ENCODE measurements at places on chromosomes 12 and 14.

DNA sequence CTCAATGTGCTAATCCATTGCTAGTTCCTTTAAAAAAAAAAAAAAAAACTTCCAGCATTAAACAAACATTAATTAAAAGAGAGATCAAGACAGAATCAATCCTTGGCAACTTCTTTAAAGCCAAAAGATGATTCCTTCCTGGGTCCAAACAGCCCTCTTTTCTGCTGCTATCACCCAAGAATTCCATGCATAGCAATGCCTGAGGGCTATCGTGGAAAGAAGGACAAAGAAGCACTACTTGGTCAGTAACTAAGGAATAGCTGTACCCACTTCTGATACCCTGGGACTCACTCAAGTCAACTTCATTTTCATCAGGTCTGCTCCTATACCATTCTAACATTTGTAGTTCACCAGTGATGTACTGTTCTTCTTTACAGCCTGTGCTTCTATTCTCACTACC is 51.8 kb downstream of the SLC38A2 start:
- DNase-seq: no peak

DNA sequence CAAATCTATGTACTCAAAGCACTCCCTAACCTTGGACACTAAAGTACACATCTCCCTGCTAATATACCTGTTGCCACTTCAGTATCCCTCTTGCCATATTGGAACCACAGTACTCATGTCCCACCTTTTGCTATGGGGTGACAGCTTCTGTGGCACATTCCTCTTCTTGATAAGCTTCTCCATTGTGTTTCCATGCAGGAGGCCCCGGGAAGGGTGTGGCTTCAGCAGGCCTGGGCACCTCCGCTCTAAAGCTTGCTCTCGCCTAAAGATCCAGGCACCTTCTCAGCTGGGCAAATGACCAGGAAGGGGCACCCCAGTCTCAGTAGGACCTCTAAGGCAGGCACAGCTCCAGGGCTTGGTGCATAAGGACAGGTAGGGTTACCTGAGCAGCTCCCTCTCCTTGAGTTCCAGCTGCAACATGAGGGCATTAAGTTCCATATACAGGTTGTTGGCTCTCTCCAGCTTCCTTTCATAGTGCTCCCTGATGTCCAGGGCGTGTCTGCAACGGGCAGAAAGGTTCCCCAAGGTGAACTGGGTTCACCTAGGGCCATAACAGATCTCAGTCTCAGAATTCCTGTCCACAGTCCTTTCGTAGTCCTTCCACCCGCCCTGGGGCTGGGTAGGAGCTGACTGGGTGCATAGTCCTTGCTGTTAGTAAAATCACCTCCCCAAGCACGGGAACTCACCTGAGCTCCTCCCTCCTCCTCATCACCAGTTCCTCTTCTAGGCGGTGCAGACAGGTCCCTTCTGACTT is 15.9 kb downstream of the MAP3K12 start:
- DNase-seq: no peak

GRCh38 chr14:40445020-40445419 is 1012.8 kb upstream of the FBXO33 start:
- DNase-seq: no peak

GRCh38 chr12:26843311-26843710 is 10.3 kb upstream of the ITPR2 start:
- DNase-seq: no peak

DNA sequence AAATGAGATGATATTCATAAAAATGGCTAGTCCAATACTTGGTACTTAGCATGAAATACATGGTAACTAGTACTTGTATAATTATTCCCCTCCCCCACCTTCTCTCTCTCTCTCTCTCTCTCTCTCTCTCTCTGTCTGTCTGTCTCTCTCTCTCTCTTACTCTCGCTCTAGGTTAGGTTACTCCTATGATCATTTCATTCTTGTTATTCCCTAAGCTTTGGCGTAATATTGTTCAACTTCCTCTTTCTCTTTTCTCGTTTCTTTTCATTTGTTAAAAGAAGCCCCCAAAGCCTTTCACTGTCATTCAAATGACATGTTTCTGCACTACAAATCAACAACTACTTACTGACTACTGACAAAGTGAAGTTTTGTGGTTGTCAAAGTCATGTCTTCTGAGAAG is 89.8 kb downstream of the GRIP1 start:
- no peak for DNase-seq

- no peak for DNase-seq
Observed at GRCh38 chr14:93780813-93781400, 7.4 kb downstream of the PRIMA1 start.

DNA sequence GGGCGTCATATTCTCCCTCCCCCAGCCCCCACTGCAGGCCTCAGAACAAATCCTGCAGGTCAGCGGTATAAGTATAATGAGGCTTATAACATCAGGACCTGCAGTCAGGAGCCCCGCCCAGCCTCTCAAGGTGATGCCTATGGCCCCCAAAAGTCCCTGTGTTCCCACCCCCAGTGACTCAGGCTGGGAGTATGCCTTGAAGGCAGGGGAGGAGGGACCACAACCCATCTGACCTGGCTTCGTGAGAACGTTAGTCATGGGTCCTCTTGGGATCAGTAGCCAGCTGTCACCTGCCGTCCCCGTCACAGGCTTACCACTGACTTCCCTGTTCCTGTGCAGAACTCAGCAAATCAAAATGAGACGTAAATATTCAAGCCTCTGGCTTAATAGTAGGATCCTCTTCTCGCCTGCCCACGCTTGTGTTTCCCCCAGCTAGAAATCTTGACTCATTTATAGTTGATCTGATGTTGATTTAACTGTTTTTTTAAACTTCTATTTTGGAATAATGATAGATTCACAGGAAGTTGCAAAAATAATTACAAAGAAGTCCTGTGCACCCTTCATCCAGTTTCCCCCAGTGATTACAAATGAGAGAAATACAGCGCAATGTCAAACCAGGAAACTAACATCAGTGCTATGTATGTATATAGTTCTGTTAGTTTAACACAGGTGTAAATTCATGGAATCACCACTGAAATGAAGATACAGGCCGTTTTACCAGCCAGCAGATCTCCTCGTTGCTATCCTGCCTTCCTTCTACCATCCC is 107.5 kb downstream of the ADGRD1 start:
- DNase-seq: no peak

DNA sequence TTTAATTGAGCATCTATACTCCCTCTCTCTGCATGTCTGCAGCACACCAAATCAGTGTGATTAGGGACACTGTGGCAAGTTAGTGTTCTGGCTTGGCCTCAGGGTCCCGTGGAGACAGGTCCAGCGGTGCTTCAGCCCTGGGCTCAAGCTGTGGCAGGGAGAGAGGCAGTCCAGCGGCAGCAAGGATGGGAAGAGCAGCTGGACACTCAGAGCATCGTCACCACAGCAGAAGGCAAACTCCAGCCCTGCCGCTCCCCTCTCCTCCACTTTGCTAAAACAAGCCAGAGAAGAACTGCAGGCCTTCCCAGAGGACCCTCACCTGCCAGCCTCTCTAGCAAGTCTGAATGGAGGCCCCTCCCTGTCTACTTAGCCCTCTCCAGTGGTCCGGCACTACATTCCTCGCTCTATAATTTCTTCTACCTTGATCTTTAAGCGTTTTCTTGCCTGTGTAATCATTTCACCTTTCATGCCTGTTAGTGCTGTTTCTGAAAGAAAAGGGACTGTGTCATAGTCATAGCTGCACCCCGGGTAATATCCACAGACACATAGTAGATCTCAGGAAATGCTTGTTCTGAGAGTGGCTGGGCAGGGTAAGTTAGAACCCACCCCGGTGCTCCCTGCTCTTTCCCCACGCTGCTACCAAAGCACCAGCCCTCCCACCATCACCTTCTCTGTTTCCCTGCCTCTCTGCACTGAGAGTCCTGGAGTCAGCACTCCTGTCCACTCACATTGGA is 22.1 kb downstream of the ZFP36L1 start:
- DNase-seq: no peak

DNA sequence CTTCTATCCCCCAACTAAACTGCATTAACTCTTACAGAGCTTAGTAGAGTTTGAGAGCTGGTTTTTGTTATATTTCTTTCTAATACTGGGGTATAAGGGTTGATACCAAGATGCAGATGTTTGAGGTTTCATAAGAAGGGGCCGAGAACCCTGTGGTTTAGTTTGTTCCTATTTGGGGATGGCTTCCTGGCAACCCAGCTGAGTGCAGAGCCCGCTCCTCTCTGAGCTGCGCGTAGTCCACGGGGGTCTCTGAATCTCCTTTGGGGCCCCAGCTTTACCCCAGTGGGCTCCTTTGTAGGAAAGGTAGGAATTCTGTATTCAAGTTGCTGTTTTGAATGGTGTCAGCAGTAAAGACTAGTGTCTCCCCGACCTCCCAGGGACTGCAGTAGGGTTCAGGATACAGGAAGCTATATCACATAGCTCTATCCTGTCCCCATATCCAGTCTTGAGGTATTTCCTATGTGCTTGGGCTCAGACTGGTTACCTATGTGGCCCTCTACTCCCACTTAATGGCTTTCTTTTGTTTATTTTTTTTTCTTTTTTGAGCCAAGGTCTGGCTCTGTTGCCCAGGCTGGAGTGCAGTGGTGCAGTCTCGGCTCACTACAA is 25.4 kb downstream of the PLXNC1 start:
- no peak for DNase-seq

DNA sequence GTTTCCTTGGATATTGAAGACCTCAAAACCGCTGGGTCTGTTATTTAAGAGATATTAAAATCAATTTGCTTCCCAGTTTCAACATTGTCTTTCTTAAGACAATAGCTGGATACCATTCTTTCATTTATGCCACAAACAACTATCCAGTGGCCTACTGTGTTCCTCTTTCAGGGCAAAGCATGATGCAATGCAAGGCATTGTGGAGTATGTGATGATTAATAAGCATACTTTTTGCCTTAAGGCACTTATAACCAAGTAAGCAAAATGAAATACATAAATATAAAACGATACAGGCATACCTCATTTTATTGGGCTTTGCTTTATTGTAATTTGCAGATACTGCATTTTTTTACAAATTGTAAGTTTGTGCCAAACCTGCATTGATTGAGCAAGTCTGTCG is 45.5 kb downstream of the SCN8A start:
- DNase-seq: no peak

- no peak for DNase-seq
Observed at GRCh38 chr12:7729746-7730145, 17.4 kb downstream of the CLEC4C start.

DNA sequence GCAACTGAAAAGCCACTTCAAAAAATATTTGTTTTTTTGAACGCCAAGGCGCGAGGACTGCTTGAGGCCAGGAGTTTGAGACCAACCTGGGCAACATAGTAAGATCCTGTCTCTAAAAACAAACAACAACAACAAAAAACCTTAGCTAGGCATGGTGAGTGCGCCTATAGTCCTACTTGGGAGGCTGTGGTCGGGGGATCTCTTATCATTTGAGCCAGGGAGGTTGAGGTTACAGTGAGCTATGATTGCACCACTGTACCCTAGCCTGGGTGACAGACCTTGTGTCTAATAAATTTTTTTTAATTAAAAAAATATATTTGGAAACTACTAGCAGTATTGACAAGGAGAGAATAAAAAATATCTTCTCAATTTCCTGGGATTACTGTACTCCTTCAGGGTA is 113.1 kb downstream of the TRAFD1 start:
- DNase-seq: no peak

All from right forelimb (tissue), 1 donor.